RCC 7860 (cell line): ENCODE measurements at places on chromosomes 1 and 21.

DNA sequence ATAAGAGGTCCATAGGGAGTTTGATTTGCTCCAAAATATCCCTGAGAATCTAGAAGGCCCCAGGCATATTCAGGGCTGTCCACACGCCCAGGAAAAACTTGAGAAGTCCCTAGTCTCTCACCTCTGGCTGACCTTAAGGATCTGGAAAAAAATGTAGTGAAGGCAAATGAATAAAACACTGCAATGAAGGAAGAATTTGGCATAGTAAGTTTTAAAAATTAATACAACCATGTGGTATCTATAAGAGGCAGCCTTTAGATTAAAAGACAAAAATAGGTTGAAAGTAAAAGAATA, 91.3 kb downstream of the COLGALT2 start:
- DNase-seq: no peak

- DNase-seq: no peak
These were observed 10.0 kb downstream of the YBEY start for GRCh38 chr21:46295996-46296752.

- DNase-seq: no peak
These were observed 127.4 kb downstream of the DHRS3 start for GRCh38 chr1:12490532-12491142.

GRCh38 chr1:57963581-57963980, 539.7 kb upstream of the DAB1 start:
- DNase-seq: no peak

GRCh38 chr1:149917571-149918144, at the start of gene SV2A:
TSS of gene SV2A (minus strand) at chr1:149917844. CDS start at chr1:149913840, 4,004 bp downstream.
- no peak for DNase-seq

DNA sequence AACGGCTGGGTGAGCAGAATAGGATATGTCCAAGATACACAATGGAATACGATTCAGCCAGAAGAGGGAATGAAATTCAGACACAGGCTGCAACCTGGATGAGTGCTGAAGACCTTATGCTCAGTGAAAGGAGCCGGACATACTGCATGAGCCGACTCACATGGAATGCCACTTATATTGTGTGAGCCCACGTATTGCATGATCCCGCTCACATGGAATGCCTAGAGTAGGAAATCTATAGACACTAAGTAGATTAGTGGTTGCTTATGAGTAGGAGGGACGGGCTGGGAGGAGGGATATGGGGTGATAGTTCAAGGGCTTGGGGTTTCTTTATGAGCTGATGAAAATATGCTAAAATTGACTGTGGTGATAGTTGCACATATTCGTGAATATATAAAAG, 26.8 kb downstream of the TMPRSS2 start:
- peak; percentile 70 for DNase-seq

DNA sequence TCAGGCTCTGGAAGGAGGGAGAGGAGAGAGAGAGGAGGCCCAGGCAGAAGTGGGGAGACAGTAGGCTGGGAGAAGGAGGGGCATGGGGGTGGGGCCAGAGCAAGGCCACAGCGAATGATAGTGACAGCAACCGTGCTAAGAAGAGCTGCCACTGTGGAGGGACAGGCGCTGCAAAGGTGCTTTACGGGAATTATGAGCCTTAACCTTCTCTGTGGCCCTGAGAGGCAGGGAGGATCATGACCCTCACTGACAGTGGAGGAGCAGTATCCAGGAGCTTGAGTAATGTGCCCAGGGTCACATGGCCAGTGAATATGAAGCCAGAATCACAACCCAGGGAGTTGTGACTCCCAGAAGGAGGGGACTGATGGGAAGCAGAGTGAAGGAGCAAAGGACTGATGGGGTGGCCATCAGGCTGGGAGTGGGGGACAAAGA, 53.4 kb upstream of the RPL11 start:
- no peak for DNase-seq

DNA sequence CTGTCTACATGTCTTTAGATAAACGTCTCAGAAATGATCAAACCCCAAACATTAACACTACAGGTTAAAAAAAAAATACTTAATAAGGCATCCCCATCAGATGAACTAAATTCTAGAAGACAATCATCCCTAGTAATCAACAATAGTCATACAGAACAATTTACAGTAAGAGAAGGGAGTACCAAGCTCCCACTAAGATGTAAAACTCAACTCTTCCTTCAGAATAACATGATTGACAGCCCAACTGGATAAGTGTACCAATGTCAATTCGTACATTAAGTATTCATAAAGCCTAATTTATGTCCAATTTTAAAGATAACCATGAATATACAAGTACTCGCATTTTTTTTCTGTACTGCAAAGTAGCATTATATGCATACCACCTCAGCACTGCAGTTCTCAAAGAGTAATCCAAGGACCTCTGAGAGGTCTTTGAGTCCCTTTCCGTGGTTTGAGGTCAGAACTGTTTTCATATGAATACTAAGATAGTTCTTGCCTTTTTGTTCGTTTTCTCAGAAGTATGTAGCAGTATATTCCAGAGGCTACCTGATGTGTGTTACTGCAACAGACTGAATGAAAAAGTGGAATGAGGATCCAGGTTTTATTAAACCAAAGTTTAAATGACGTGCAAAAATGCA, 6.6 kb downstream of the SCAF4 start:
- no peak for DNase-seq

GRCh38 chr1:191620883-191621282, 537.4 kb upstream of the RGS18 start:
- DNase-seq: no peak

DNA sequence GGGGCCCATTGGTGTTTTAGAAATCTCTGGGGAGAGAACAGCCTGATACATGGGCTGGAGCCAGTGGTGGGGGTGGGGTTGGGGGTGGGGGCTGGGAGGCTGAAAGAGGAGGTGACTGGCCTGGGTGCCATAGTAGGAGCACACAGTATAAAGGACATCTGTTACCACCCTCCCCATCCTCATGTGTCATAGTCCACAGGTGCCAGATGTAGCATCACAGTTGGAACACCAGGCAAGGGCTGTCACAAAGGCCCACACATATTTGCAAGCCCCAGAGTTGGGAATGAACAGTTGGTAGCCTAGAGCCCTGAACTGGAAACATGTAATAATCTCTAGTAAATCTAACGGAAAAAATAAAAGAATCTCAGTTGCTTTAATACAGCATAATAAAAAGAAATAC, 55.1 kb upstream of the CR2 start:
- no peak for DNase-seq
